Natural killer cell treated with Interleukin-12 subunit alpha and Interleukin-12 subunit beta and Interleukin-15 and Interleukin-18, amount 100 ng/mL, for 72 hours (primary cell): ENCODE measurements at places on chromosomes 4 and X. TPM values are rescaled to one million over a fixed set of nuclear protein-coding genes. Genes with fewer than 3 reads are reported as not detected.
A peak's percentile ranks its signal among the peaks of the same experiment; 100 is the strongest.

The SHISA3 gene
- total RNA-seq = not detected

The PDK3 gene
- total RNA-seq = 37.6 TPM

The NXF2B gene
- total RNA-seq = not detected

The TMEM129 gene
- 19.6 TPM for total RNA-seq

The HSFX3 gene
- total RNA-seq = not detected

The TMPRSS11D gene
- not detected for total RNA-seq

The CCNB3 gene
- total RNA-seq = 0.74 TPM

The NPY2R gene
- total RNA-seq = not detected

The ZNF330 gene
- 36.0 TPM for total RNA-seq

The H2BW2 gene
- not detected for total RNA-seq

The HTR2C gene
- not detected for total RNA-seq

DNA sequence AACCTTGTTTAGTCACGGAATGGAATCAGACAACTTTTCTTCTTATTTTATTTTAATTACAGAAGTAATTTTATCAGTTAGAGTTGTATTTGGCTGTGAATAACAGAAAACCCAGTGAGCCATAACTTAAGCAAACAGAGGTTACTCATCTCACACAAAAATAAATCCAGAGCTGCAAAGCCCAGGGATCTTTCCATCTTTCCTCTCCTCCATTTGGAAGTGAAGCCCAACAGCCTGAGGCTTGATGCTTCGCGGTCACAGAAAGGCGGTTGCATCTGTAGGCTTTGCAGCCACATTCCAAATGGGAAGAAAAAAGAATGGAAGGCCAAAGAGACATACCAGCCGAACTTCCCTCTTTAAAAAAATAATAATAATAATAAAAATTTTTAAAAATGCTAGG lies 22.6 kb downstream of the CHRNA9 start:
- H3K27me3 ChIP-seq = peaks cover 8% of the 10 kb centered on the region
- no peaks in the 10 kb centered on the region for H3K36me3 ChIP-seq
- no peak overlapping the region for H3K4me3 ChIP-seq
- no peaks in the 10 kb centered on the region for H3K4me1 ChIP-seq
- H3K27ac ChIP-seq = no peak overlapping the region
- DNase-seq = no peak

- no peak for DNase-seq
- H3K27ac ChIP-seq = no peak overlapping the region
- H3K27me3 ChIP-seq = no peaks in the 10 kb centered on the region
- no peaks in the 10 kb centered on the region for H3K36me3 ChIP-seq
Observed at GRCh38 chr4:142703694-142704309, 142.3 kb downstream of the INPP4B start.

- H3K4me1 ChIP-seq = peaks cover 30% of the 10 kb centered on the region
- no peak overlapping the region for H3K27ac ChIP-seq
- no peaks in the 10 kb centered on the region for H3K27me3 ChIP-seq
- H3K4me3 ChIP-seq = no peak overlapping the region
- DNase-seq = no peak
- peaks cover 5% of the 10 kb centered on the region for H3K36me3 ChIP-seq
Observed at GRCh38 chrX:45230410-45230809, 29.7 kb upstream of the DIPK2B start.

DNA sequence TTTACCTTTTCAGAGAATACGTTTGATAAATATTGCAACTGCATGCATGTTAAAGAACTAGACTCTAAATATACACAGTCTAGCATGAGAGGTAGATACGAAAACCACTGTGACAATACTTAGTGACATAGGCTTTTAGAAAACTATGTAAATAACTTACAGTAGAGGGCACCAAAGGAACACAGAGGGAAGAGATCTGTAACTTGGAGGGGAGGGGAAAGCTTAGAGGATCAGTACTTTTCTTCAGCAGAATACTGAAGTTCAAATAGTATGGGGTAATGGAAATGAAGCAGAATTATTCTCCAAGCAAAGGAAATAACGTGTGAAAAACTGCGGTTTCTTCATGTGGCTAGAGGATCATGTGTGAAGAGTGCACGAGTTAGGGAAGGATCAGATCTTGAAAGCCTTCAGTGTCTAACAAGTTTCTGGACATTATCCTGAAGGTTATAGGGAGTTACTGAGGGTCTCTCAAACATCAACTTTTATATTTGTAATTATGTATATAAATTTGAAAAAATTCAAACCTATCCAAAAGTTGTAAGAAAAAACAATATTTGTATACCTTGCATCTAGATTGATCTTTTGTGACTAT lies 264.3 kb downstream of the NPFFR2 start:
- no peaks in the 10 kb centered on the region for H3K36me3 ChIP-seq
- peaks cover 24% of the 10 kb centered on the region for H3K27me3 ChIP-seq
- peaks cover 5% of the 10 kb centered on the region for H3K4me1 ChIP-seq
- no peak for DNase-seq

GRCh38 chrX:139204898-139205667 lies 325.5 kb upstream of the F9 start:
- H3K27me3 ChIP-seq = peaks cover 24% of the 10 kb centered on the region
- peaks cover 4% of the 10 kb centered on the region for H3K4me1 ChIP-seq
- peak overlapping the region; percentile 74 for H3K4me3 ChIP-seq
- no peaks in the 10 kb centered on the region for H3K36me3 ChIP-seq
- H3K27ac ChIP-seq = no peak overlapping the region
- DNase-seq = no peak

DNA sequence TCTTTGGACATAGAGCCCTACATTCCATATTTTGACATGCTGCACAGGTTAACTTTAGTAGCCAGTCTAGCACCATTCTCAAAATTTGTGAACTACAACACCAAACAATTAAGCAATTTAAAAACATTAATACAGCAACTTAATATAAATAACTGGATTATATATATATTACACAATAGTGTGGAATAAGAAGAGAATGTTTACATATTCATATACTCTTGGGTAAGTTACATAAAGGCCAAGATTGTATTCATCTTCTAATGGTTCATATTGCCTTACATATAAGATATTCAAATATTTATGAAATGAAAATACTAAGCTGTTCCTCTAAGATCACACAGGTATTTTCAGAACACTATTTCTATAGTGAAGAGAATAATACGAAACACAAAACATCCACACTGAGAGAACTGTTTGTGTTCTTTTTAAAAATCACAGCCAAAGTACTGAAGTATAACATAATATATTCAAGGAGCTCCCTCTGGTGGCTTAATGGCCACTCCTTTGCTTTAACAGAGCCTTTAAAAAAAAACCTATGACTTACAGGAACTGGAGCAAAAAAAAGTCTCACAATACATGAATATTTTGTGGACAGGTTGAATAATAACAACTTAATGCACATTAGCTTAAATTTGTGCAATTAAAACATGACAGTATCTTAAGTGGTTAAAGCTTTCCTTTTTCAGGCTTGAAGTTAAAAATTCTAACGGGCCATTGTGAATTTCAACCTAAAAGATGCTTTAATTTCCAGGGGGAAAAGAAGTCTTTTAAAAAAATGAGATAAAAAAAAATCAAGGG lies 46.2 kb downstream of the NEK1 start:
- H3K27ac ChIP-seq = peak overlapping the region; percentile 81
- H3K36me3 ChIP-seq = peaks cover 4% of the 10 kb centered on the region
- DNase-seq = no peak
- peaks cover 7% of the 10 kb centered on the region for H3K4me1 ChIP-seq
- no peak overlapping the region for H3K4me3 ChIP-seq

- no peaks in the 10 kb centered on the region for H3K4me1 ChIP-seq
- H3K36me3 ChIP-seq = peaks cover 5% of the 10 kb centered on the region
- H3K27me3 ChIP-seq = no peaks in the 10 kb centered on the region
- DNase-seq = no peak
- H3K27ac ChIP-seq = no peak overlapping the region
Observed at GRCh38 chr4:31416498-31416897, 696.3 kb downstream of the PCDH7 start.

DNA sequence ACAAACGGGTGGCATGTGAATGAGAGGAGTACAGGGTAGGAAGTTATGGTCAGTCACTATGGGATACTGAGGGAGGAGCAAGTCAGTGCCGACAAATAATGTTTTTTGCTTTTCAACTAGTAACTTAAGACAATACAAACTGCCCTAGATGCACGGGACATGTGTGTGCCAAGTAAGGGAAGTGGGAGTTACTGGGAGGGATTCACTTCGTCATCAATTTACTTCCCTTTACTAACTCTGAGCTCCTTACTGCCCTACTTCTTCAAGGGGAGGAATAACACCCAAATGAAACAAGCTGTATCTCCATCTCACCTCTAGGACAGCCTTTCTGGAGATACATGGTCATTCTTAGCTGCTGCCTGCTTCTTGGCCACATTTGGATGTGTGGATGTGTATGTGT lies 97.7 kb downstream of the DGKK start:
- H3K4me3 ChIP-seq = no peak overlapping the region
- H3K36me3 ChIP-seq = no peaks in the 10 kb centered on the region
- peaks cover 12% of the 10 kb centered on the region for H3K27me3 ChIP-seq
- DNase-seq = no peak
- H3K27ac ChIP-seq = no peak overlapping the region

DNA sequence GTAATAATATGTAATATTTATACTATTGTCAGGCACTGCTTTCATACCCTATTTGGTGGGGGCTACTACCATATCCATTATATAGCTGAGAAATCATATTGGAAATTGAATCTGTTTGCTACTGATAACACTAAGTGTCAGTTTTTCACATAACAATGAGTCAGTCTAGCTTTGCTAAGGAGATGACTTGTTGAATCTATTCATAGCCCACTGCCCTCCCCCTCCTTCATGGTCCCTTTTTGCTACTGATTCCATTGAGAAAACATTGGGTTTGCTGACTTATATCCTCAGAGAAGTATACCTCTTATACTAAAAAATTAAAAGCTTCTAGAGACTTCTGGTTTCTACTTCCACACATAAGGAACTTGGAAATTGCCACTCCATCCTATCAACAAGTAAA lies 1898.4 kb downstream of the STIM2 start:
- H3K27ac ChIP-seq = no peak overlapping the region
- no peaks in the 10 kb centered on the region for H3K27me3 ChIP-seq
- H3K4me1 ChIP-seq = no peaks in the 10 kb centered on the region
- no peak overlapping the region for H3K4me3 ChIP-seq

GRCh38 chr4:176563591-176563990 lies 229.1 kb downstream of the VEGFC start:
- no peaks in the 10 kb centered on the region for H3K36me3 ChIP-seq
- no peak overlapping the region for H3K27ac ChIP-seq
- no peak overlapping the region for H3K4me3 ChIP-seq
- no peak for DNase-seq
- no peaks in the 10 kb centered on the region for H3K27me3 ChIP-seq
- H3K4me1 ChIP-seq = no peaks in the 10 kb centered on the region

GRCh38 chr4:78220283-78220682 lies 163.2 kb downstream of the FRAS1 start:
- no peaks in the 10 kb centered on the region for H3K36me3 ChIP-seq
- H3K27me3 ChIP-seq = peaks cover 5% of the 10 kb centered on the region
- no peaks in the 10 kb centered on the region for H3K4me1 ChIP-seq
- no peak overlapping the region for H3K27ac ChIP-seq

- H3K27ac ChIP-seq = no peak overlapping the region
- no peaks in the 10 kb centered on the region for H3K27me3 ChIP-seq
- no peaks in the 10 kb centered on the region for H3K36me3 ChIP-seq
- H3K4me3 ChIP-seq = no peak overlapping the region
- no peak for DNase-seq
Observed at GRCh38 chr4:1285790-1286553, 3.7 kb upstream of the MAEA start.

DNA sequence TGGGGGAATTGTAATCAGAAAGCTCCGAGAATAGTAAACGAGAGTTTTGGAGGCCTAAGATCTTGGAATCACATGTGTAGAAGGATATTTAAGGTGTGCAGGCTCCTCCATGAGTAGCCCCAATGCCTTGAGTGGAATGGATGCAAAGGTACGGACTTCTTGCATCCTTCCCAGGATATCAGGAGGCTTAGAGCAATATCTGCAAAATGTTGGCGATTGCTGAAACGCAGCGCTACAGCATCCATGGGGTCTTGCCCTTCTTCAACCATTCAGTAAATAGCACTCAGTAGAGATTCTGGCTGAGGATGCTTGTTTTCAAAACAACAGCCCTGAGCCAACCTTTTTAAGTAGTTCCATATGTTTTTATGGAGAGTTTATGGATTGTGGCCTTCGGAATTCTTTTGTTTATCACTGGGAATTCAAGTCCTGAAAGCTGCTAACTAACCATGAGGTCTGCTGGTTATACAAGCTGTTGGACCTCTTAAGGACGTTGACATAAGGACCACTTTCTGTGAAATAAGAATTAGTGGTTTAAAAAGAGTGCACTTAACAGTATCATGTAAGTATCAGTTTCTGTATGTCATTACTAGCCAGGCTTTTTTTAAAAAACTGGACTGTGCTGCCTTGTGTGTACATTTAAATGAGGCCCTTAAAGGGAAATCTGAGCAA lies 228.8 kb upstream of the PGRMC2 start:
- no peak overlapping the region for H3K4me3 ChIP-seq
- H3K36me3 ChIP-seq = no peaks in the 10 kb centered on the region
- no peak overlapping the region for H3K27ac ChIP-seq

DNA sequence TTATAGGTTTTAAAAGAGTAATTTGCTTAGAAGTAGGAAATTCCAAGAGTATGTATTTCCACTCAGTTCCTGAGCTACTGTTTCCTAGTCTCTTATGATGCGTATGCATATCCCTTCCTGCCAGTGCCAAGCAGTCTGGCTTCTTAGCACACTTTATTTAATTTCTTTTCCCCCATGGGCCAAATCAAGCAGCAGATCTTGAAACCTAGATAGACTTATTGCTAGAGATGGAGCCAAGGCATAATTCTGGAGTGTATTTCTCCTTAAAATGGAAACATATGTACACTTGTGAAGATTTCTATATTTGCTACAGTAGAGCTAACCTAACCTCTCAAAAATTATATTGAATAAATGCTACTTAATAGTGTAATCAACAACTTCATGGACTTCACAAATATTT lies 2337.6 kb downstream of the PCDH7 start:
- DNase-seq = no peak
- H3K27me3 ChIP-seq = no peaks in the 10 kb centered on the region
- H3K4me1 ChIP-seq = no peaks in the 10 kb centered on the region
- H3K27ac ChIP-seq = no peak overlapping the region
- no peaks in the 10 kb centered on the region for H3K36me3 ChIP-seq

DNA sequence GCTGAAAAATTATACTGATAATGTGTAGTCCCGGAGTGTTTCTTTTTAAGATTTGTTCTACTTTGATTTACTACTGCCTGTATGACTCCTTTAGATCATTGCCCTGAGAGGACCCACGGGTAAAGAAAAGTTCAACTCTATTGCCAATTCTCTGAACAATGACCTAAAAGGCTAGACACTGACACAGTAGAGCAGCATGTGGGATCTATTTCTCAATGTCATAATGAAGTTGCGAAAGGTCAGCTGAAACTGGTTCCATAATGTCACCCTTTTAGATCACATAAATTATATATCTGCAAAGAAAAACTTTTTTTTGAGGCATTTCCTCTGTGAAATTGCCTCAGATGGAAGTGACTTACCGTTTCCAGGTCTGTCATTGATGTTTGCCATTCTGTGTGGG lies 67.4 kb downstream of the GLRB start:
- H3K4me3 ChIP-seq = no peak overlapping the region
- no peak overlapping the region for H3K27ac ChIP-seq
- peaks cover 6% of the 10 kb centered on the region for H3K36me3 ChIP-seq
- no peaks in the 10 kb centered on the region for H3K27me3 ChIP-seq
